Pulmonary artery endothelial cell (primary cell): ENCODE measurements at places on chromosomes 7 and 10.

GRCh38 chr7:120404042-120404441 is 131.1 kb downstream of the KCND2 start:
- no peak for DNase-seq

GRCh38 chr10:43479275-43479674 is 42.4 kb downstream of the ZNF487 start:
- DNase-seq: no peak

- no peak for DNase-seq
Observed at GRCh38 chr10:17115683-17116082, 13.9 kb downstream of the CUBN start.

GRCh38 chr10:110836706-110837105 is 35.0 kb upstream of the PDCD4 start:
- no peak for DNase-seq

DNA sequence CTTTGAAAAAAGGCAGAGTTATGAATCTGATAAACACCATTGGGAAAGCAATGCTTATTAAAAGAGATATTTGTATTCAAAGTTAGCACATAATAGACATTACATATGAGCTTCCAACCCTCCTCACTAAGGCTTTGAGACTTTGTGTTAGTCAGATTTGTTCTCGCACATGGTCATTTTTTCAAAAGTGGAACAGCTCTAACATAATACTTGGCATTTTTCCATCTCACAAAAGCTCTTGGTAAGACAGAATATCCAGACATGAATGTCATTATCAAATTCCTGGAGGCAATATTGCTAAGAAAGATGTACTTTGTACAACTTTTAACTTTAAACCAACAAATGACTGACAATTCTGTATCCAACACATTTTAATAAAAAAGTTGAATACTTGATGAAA is 292.4 kb upstream of the SMIM30 start:
- DNase-seq: no peak

DNA sequence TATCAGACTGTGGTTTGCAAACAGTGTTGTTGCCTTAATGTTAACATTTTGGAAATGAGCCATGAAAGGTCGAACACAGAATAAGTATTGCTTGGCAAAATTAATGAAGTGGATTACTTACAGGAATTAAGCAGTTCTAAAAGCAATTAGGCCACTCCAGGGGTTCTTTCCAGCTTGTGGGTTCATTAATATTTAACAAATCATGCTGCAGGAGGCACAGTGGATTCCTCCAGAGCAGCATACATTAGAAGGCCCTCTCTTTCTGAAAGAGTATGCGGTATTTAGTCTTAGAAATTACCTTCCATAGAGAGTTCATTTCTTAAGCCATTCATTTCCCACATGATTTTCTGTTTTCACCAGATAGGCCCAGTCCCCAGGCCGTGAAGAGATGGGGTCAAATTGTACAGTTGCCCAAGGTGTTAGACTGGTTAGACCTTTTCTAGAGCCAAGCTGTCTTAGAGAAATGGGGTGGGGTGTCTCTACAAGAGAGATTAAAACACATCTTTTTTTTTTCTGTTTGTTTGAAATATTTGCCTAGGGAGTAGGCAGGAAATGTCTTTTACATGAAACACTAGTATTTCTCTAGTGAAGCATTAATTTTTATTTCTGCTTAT is 40.0 kb upstream of the AGR3 start:
- DNase-seq: no peak

DNA sequence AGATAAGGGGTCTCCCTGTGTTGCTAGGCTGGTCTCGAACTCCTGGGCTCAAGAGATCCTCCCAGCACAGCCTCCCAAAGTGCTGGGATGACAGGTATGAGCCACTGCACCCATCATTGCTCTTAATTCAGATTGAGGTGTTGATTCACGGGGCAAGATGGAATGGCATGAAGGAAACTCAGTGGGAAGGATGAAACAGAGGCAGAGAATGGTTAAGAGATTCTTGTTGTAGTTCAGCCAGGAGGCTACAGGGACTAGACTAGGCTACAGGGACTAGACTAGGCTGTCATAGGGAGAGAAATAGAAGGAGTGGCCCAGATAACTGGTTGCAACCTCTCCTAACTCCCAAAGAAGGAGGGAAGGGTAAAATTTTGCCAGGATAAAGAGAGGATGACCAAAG is 48.0 kb downstream of the THNSL1 start:
- no peak for DNase-seq

GRCh38 chr7:39721345-39721744 is 98.0 kb downstream of the RALA start:
- DNase-seq: no peak

GRCh38 chr10:97124211-97124610 is 61.5 kb downstream of the SLIT1 start:
- no peak for DNase-seq

GRCh38 chr7:87886875-87887274 is 10.6 kb downstream of the DBF4 start:
- DNase-seq: peak; percentile 10

GRCh38 chr10:97719602-97720001 is 6.1 kb downstream of the MARVELD1 start:
- no peak for DNase-seq

DNA sequence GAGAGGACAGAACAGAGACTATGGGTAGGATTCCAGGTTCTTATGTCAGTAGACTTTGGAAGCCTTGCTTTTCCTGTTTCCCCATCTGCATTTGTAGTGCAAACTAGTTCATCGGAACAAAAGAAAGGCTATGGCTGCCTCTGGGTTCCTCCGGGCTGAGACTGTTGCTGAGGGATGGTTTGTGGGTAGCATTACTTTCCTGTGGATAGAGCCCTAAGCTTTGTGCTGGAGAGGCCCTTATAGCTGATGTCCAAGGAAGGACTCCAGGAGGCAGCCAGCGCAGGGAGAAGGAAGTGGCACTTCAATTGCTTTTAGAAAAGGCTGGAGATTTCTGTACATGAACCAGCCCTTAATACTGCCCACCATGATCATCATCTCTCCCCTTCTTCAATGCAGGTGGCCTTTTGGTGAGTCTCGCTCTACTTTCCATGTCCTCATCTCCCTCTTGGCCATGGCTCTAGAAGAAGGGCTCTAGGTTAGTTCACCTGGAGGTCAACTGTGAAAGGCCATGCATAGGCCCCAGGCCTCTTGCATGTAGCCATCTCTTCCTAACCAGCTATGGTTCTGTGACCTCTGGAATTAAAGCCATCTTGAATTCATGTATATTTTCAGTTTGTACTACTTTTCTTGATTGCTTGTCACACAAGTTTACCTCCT is 15.4 kb downstream of the MXI1 start:
- DNase-seq: no peak

DNA sequence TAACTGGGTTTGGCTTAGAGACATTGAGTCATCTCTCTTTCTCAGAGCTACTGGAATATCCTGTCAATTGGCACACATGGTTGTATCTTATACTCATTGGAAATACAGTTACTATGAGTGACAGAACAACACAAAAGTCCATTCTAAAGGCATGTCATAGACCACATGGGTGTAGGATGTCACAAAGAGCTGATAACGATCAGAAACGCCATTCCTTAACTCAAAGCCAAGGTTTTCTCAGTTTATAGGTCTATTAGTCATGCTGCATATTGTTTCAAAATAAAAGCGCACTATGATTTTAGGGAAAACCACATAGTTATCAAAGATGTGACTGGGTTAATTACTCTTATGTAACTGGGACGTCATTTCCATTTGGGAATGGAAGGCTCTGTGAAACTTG is 147.2 kb upstream of the FAM171A1 start:
- no peak for DNase-seq

GRCh38 chr10:6382081-6382480 is 179.3 kb downstream of the PFKFB3 start:
- DNase-seq: peak; percentile 65

DNA sequence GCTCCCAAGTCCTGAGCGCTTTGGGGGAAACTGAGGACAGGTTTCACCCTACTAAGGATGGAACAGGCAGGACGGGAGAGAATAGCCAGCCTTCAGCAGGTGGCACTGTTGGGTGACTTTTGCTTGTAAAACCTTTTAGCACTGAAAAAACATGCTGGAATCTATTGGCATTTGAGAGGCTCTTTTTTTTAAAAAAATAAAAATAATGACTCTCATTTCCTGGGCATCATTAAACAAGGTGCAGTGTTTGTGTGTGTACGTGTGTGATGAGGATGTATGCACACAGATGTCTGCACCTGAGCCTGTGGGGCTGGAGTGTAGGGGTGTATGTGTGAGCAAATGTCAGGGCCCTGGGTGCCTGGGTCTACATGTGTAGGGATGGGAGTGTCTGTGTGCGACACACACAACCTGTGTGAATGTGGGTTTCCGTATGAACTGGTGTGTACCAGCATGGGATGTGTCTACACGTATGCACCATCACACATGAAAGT is 177.9 kb downstream of the RPS24 start:
- no peak for DNase-seq

GRCh38 chr10:62284221-62284620 is 15.6 kb upstream of the RTKN2 start:
- DNase-seq: no peak

GRCh38 chr10:89503652-89504370 is 31.6 kb downstream of the SLC16A12 start:
- DNase-seq: no peak

DNA sequence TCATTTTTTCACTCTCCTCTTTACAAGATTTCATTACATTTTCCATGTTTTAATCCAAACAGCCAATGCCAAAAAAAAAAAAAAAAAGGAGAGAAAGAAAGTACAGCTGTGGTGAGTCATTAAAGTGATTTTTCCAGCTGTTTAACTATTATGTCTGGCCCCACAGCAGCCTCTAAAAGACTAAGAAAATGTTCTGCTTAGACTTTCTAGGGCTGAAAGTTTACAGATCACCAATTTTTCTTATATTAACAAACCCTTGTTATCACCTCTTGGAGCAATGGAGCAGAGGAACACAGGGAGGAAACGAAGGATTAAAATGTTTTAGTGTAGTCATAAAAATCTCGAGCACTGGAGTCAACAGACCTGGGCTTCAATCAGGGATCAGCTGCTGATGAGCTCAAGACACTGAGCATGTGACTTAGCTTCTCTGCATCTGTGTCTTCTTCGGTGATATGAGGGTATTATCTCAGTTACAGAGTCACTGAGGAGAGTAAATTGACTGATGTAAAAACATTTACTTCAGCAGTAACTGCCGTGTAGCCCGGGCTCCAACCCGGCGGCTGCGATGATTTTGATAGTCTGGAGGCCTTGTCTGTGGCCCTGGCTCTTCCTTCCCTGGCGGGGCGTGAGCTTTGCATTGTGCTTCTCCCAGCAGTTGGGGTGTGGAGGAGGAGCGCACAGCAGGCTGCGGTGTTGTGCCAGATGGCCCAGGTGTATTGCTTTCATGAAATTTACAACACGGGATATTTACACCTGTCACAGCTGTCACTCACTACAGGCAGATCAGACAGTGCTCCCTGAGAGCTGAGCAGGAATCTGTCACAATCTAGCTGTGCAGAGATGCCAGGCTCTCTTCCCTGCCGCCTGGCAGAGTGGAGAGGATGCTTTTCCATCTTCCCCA is 298.3 kb upstream of the FZD8 start:
- no peak for DNase-seq

- DNase-seq: no peak
Observed at GRCh38 chr7:142808802-142809583, 38.2 kb downstream of the PRSS2 start.

DNA sequence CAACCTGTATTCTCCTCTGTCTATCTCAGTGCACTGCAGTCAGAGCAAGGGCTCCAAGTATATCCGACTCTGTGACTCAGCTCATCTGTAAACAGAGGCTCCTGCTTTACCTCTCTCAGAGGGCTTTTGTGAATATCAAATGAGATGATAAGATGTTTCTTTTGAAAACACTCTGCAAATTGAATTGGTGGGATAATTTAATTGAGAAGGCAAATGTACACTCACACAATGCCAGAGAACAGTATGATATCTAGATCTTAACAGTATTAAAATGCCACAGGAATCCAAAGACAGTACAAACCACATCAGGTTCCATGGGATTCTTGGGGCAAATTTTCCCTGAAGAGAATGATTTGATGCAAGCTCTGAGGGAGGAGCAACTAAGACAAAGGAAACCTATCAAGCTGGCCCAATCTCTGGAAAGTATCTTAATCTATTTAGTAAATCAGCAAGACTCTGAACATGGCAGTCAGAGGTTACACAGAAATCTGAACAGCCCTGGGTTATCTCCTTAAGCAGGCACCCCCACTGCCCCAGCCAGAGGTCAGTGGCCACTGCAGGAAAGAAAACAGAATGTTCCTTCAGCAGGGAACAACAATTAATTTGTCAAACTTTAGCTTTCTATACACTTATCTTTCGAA is 45.9 kb downstream of the DOCK4 start:
- peak; percentile 67 for DNase-seq

GRCh38 chr10:52801947-52802346 is 29.4 kb upstream of the MBL2 start:
- no peak for DNase-seq

DNA sequence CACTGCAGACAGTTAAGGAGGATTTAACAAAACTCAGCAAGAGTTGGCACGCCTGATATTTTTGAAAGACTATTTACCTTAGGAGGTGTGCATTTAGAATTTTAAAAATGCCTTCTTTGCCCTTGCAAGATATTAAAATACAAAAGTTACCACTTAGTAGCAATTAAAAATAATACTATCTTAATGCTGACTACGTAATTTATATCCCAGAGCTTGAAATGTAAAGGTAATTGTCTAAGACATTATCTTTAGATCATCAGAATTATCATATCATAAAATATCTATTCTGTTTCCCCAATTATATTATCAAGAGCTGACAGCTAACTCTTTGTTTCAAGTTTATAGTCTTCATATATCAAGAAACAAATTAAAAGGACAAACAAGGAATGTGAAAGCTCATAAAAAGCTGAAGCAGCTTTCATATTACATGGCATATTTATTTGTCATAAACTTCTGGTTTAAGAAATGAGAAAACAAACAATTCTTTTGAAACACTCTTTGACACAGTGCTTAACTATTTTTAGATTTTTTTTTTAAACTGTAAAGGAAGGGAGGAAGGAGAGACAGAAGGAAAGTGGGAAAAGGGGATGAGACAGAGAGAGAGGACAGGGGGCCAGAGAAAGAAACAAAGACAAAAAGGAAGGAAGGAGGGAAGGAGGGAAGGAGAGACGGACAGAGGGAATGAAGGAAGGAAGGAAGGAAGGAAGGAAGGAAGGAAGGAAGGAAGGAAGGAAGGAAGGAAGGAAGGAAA is 73.5 kb downstream of the RTKN2 start:
- DNase-seq: no peak

DNA sequence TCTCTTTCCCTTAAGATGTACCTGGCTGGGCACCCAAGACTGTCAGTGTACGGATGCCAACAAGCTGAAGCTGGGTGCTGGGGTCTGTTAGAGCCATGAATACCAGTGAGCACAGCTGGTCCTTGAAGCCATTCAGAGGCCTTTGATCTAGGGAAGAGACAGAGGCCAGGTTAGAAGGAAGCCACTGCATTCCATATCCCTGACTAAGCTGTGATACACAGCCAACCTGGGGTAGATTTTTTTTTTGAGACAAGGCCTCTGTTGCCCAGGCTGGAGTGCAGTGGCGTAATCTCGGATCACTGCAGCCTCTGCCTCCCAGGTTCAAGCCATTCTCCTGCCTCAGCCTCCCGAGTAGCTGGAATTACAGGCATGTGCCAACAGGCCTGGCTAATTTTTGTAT is 20.8 kb downstream of the ZDHHC16 start:
- DNase-seq: no peak
